ENCODE measurements at places on chromosomes 3 and 15.

DNA sequence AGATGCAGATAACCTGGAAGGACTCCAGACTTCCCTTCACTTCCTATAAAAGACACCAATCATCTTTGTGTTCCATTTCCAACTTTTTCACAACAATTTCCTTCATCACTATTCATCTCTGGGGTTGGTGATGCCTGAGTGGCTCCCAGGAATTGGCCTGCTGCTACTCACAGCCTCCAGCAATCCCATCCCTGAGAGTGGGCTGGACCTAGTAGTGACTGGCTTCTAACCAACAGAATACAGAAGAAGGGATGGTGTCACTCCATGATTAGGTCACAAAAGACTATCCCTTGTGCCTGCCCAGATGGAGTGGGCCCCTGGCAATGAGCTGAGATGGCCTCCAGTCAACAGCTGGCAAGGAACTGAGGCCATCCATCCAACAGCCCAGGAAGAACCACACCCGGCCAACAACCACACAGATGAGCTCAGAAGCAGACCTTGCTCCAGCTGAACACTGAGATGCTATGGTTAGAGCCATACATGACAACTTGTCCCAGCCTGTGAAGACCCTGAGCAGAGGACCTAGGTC is 20.9 kb downstream of the OCA2 start:
- no peak for DNase-seq

GRCh38 chr15:75456710-75457109 is 5.2 kb upstream of the SIN3A start:
- no peak for DNase-seq

DNA sequence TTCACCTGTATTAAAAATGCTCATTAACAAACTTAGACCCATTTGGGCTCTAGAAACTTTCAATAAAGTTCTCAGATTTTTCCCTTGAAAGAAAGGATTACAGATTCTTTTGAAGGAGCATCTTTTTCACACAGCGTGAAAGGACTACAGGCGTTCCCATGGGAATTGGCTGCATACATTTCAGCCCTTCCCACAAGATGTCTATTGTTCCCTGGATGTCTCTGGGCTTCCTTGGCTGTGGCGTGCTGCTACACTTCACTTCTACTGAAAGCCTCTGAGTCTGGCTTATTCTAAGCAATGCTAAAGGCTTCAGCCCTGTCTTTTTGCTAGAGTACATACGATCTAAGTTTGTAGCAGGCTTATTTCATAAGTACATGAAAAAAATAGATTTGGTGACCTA is 1.4 kb downstream of the VEPH1 start:
- no peak for DNase-seq

DNA sequence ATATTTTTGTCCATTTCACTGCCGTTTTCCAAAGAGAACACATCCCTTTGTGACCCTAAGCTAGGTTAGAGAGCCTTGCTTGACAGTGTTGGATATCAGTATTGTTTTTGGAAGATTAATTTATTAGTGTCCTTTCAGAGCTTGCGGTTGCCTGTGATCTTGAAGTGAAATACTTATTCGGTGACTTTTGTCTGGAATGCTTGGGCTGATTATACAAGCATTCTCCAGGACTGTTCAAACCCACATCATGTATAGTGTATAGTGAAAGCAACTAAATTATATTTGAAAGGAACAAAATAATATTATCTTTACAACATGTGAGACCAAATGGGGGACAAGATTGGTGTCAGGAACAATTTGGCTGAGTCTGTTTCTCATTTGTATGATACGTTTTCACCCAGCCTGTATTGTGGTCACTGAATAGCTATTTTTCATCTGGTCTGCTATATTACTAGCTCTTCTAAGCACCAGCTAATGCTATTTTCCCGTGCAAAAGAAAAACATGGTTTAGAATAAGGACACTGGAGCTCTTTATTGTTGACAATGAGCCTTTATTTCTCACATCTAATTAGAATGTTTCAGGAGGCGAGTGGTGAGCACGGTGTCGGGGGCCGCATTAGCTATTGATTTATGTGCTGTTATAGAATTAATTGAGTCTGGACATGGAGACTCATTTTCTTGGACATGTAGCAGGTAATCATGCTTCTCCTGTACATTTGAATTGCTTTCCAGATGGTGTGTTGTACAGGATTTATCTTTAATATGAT is 158.1 kb downstream of the APBA2 start:
- no peak for DNase-seq

DNA sequence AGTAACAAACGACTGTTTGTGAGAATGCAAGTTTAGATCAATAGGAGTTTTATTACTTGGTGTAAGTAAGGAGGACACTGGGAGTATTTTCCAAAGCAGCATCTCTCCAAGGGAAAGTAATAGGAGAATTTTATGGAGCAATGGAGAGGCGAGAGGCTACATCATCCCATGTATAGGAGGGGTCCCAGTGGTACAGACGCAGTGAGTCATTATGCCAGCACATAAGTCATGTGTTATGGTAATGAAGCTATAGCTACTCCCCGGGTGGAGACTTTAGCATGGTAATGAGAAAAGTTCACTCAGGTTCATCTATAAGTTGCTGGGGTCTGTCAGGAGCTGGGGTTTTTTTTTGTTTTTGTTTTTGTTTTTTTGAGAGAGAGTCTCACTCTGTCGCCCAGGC is 29.5 kb upstream of the ZNF445 start:
- no peak for DNase-seq

DNA sequence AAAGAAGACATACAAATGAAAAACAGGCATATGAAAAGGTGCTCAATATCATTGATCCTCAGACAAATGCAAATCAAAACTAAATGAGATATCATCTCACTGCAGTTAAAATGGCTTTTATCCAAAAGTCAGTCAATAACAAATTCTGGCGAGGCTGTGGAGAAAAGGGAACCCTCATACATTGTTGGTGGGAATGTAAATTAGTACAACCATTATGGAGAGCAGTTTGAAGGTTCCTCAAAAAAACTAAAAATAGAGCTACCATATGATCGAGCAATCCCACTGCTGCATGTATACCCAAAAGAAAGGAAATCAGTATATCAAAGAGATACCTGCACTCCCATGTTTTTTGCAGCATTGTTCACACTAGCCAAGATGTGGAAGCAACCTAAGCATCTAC is 165.8 kb downstream of the PLCL2 start:
- DNase-seq, result no peak

DNA sequence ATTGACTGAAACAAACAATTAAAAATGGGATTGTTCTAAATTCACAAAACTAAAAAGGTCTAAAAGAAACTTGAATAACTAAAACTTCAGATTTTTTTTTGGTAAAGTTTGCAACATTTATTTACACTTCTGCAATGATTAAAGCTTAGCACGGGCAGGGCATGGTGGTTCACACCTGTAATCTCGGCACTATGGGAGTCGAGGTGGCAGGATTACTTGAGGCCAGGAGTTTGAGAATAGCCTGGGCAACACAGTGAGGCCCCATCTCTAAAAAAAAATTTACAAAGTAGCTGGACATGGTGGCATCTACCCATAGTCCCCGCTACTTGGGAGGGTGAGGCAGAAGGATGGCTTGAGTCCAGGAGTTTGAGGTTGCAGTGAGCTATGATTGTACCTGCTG is 31.6 kb downstream of the TLNRD1 start:
- DNase-seq, result no peak

DNA sequence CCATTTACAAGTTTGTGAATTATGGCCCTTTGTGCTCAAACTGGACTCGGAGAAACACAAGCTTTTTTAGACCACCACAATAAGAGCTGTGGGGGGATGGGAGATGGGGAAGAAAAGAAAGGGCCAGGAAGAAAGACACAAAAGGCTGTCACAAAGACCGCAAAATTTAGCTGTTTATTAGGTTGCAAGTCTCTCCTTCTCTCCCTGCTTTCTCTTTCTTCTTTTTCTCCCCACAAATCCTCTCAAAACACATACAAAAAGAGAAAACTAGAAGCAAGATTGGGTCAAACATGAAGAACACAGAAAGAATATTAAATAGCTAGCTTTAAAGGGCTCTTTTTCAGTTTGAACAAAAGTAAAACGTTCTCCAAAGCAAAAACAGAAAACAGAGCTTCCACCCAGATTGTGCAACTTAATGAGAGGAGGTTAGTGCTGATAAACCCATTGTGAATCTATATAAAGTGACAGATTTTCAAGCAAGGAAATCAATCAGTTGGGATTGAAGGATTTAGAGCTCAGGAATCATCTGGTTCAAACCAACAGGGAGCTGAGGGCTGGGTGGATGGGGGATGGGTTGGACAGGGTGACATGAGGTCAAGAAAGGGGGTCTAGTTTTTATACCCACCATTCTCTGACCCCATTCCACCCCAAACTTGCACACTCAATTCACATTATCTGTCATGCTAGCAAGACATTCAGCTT is 87.3 kb downstream of the DHX30 start:
- DNase-seq, result no peak

GRCh38 chr3:107198581-107199181 is 178.6 kb upstream of the CCDC54 start:
- no peak for DNase-seq

DNA sequence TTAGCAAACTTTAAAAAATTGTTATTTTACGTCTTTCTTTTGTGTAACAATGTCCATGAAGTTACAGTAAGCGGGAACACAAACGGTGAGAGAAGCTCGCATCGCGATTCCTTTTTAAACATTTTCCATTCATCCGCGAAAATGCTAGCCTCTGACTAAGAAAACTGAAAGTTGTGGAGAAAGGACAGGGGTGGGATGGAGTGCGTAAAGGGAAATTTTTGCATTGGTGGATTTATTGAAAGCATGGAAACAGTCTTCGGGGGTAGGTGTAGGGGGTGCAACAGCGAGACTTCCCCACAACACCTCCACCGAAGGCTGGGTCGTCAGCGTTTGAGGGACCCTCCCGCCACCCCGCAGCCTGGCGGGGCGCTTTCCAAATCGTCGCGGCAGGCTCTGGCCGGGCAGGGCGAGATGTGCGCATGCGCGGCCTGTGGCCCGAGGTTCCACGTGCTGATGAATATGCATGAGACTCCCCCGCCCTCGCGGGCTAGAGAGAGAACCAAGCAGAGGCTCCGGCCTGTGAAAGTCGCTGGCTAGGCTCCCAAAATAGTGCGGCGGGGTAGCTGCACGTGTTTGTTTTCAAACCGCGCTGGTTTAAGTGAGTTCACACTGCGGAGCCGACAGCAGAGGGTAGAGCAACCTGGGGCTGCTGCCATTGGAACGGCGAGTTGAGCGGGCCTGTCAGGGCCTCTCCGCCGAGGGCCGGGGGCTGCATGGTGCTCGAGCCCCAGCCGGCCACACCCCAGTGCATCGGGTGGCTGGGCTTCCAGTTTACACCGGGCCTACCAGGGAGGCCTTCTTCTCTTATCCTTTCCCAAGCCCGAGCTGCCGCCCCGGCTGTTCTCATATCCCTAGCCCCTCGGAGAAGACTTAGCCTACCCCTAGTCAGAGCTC is 9.9 kb downstream of the ZIC1 start:
- no peak for DNase-seq

DNA sequence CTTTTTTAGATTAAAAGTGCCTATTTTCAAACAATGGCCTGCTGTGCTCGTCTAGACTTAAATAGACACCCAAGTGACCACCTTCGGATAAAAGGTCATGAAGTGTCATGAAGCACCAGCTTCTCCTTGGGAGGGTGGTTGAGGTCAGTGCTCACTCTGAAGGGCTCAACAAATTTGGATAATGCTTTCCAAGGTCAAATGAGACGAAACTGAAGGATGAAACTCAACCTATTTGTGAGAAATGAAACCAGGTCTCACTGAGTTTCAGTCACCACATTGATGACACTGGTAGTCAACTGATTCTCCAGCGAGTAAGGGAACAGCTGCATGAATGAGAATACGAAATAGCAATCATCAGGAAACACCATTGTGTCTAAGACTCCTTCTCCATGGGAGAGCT is 852.6 kb downstream of the NTRK3 start:
- no peak for DNase-seq

GRCh38 chr3:112979244-112979832 is 4.4 kb upstream of the CD200R1 start:
- no peak for DNase-seq

DNA sequence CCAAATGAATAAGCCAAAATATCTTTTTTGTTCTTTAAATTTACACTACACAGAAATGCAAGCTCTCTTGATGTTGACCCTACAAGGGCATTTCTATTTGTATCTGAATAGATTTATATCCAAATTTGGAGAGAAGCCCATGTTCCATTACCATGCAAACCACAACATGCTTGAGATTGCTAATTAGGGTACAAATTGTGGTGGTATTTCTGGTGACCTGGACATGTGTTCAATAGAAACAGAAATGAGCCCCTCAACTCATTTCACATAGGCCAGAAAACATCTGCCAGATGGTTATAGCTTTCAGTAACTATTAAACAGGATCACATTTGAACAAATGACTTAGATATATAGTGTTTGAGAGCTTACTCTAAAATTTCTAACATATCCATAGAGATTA is 23.5 kb upstream of the PLSCR5 start:
- no peak for DNase-seq

DNA sequence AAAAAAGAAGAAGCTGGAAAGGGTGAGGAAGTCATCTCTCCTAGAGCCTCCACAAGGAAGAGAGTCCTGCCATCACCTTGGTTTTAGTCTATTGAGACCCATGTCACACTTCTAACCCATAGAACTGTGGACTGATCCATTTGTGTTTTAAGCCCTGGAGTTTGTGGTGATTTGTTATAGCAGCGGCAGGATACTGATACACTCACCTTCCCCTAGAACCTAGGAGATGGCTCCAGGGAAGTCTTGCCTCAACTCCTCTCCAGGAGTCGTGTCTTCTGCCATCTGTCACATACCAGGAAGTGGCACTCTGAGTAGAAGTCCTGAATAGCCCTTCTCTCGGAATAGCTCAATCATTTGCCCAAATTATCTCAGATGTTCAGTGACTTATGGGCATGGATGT is 14.6 kb upstream of the APBA2 start:
- DNase-seq, result no peak

- no peak for DNase-seq
These were observed 328.9 kb upstream of the TGFBR2 start for GRCh38 chr3:30277494-30277893.

- DNase-seq, result no peak
These were observed 21.9 kb upstream of the NRG4 start for GRCh38 chr15:76034111-76034510.

GRCh38 chr3:57778494-57778893 is 22.4 kb downstream of the SLMAP start:
- no peak for DNase-seq

All from stimulated activated CD8-positive, alpha-beta memory T cell treated with anti-CD3 and anti-CD28 coated beads, Interleukin-4, amount 100 ng/mL, for 4 hours (primary cell).